ENCODE measurements at places on chromosomes 3 and 15.

DNA sequence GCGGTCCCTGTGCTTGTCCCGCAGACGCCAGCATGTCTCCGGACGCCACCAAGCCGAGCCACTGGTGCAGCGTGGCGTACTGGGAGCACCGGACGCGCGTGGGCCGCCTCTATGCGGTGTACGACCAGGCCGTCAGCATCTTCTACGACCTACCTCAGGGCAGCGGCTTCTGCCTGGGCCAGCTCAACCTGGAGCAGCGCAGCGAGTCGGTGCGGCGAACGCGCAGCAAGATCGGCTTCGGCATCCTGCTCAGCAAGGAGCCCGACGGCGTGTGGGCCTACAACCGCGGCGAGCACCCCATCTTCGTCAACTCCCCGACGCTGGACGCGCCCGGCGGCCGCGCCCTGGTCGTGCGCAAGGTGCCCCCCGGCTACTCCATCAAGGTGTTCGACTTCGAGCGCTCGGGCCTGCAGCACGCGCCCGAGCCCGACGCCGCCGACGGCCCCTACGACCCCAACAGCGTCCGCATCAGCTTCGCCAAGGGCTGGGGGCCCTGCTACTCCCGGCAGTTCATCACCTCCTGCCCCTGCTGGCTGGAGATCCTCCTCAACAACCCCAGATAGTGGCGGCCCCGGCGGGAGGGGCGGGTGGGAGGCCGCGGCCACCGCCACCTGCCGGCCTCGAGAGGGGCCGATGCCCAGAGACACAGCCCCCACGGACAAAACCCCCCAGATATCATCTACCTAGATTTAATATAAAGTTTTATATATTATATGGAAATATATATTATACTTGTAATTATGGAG is 79.1 kb downstream of the SMAD6 start:
- DNase-seq = no peak

- no peak for DNase-seq
Observed at GRCh38 chr15:63891768-63892133, 58.0 kb upstream of the HERC1 start.

DNA sequence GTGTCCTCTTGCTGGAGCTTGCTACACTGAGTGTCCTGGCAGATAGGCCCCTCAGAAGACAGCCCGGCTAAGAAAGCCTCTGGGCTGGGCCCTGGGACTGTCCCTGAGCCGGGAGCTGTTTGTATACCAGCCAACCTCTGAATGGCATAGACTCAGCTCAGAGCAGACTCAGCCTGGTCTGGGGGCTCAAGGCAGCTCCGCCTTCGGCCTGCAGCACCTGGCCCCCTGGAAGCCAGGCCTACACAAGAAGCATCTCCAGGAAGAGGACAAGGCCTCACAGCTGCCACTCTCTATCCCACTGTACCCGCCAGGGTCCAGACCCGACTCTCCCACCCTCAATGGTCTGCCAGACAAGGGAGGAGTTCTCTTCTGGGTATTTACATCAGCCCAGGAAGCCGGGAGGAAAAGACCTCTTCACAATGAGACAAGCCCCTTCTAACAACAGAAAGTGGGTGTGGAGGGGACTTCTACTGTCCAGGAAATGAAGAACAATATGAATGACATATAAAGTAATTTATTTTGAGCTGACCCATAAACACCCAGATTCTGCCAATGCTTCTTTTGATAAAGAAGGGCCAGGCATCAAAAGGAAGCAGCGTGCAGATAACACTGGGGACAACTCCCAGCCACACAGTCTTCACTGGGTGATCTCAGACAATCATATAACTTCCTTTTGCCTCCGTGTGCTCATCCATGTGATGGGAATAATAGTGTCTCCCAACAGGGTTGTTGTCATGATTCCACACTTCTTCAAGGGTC is 110.2 kb downstream of the TPRA1 start:
- DNase-seq = no peak

DNA sequence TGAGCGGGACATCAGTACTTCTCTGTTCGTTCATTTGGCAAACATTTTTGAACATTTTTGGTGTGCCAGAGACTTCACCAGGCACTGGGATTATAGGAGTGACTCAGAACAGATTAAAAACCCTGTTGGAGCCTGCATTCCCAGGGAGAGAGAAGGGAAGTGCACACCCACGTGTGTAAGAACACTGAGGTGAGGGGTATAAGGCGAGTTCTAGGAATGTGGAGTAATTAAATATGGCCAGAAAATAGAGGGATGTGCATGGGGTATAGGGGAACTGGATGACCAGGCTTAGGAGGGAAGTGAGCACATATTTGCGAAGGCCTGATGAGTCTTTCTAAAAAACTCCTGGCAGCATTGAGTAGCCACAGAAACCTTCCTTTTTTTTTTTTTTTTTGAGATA is 401.2 kb upstream of the C2CD4B start:
- DNase-seq = no peak

- DNase-seq = no peak
Observed at GRCh38 chr3:48180531-48181253, 7.5 kb downstream of the CDC25A start.

DNA sequence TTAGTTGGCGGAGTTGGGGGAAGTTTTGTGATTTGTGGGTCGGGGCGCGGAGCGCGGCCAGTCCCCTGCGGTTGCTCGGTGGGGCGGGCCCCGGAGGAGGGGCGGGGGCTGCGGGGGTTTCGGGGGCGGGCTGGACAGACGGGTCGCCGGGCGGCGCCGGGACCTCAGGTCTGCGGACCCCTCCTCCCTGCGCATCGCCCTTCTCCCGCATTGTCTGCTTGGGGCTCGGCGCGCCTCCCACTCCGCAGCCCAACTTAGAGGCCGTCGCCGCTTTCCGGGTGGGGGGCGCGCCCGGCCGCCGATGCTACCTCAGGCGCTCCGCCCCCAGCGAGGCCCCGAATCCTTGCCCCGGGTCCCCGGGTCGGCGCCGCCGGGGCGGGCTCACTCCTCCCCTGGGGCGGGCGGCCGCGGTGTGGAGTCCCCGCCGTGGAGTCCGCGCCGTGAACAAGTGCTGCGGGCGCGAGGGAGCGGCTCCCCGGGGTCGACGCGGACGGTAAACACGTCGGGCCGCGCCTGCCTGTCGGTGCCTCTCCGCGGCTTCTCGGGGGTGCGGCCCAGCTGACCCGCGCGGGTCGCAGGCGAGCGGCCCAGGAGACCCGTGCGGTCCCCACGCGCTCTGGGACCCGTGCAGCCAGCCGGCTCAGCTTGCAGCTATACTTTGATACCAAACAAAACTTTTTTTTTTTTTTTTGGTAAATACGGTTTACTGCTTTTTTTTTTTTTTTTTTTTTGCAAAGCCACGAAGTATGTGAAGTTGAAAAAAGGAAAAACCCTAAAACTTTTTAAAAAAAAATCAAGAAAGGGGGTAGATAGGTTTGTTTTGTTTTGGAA is 624 bp downstream of the AKAP13 start:
- DNase-seq = no peak

DNA sequence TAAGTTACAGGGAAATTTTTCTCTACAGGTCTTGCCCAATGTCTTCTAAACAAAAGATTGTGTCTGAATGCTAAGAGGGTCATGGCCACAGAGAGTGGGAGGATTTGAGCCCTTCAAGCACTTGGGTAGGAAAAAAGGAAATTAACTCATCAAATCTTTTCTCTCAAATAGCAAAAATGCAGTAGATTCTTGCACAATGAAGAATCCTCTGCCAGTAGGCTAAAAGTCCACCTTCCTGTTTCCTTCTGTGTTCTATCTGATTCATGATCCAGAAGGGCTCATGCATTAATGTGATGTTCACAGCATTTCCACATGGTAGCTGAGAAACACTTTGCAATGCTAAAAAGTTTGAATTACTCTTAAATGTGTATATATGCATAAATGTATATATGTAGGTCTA is 177.1 kb downstream of the CD47 start:
- no peak for DNase-seq

- no peak for DNase-seq
Observed at GRCh38 chr3:85162905-85163304, 204.1 kb downstream of the CADM2 start.

- DNase-seq = no peak
Observed at GRCh38 chr15:51856714-51857380, 27.4 kb downstream of the TMOD3 start.

DNA sequence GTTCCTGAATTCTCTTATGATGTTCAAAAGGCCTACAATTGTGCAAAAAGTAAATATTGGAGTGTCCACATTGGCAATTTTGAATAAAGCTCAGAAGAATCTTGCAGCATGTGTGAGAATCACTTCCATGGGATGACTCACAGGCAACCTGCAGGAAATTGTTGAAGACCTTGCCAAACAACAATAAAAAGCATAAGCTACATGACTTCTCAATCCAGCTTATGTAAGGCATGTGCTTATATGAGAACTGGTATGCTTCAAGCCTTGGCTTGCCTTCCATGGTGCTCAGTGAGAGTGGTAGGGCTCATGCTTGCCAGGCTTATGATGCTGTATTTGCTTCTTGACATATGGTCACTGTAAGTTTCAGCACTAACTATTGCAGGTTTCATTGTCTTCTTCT is 18.4 kb upstream of the BCHE start:
- DNase-seq = no peak

GRCh38 chr3:161770484-161771386 is 274.1 kb downstream of the OTOL1 start:
- peak; percentile 28 for DNase-seq

DNA sequence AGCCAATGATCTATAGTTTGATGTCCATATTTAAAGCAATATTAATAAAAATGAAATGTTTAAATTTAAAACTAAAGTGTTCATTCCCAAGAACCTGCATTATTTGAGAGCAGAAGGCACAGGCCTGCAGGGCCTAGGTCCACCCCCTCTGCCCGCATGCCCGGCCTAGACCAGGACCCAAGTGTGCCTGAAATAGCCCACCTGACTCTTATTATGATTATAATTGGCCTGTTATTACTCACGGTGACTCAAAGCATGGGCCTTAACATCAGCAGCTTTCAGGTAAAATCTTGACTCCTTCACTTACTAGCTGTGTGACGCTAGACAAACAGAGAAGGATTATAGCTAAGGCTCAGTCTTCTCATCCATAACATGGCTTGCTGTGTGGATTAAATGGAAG is 128.8 kb downstream of the PLCL2 start:
- DNase-seq = no peak

DNA sequence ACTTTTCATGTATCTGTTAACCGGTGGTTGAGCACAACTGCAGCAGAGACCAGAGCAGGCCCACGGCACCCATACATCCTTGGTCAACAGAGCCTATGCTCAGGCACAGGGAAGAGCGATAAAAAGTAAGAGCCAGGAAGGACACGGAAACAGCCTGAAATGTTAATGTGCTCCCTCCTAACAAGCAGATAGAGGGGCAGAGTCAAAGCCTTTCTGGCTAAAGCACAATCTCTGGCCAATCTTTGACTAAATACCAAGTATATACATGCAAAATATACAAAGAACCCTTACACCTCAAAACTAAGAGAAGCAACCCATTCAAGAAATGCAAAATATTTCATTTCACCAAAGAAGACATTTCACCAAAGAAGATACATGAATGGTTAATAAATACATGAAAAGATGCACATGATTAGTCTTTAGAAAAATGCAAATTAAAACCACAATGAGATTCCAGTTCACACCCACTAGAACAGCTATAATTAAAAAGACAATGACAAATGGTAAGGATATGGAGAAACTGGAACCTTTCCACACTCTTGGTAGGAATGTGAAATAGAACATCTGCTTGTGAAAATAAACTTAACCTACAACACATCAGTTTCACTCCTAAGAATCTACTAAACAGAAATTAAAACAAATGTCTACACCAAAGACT is 88.0 kb downstream of the OSBPL10 start:
- DNase-seq = no peak

Data from LNCaP clone FGC (cell line).